NCI-H2081 (cell line): ENCODE measurements at places on chromosomes 6 and 20.

DNA sequence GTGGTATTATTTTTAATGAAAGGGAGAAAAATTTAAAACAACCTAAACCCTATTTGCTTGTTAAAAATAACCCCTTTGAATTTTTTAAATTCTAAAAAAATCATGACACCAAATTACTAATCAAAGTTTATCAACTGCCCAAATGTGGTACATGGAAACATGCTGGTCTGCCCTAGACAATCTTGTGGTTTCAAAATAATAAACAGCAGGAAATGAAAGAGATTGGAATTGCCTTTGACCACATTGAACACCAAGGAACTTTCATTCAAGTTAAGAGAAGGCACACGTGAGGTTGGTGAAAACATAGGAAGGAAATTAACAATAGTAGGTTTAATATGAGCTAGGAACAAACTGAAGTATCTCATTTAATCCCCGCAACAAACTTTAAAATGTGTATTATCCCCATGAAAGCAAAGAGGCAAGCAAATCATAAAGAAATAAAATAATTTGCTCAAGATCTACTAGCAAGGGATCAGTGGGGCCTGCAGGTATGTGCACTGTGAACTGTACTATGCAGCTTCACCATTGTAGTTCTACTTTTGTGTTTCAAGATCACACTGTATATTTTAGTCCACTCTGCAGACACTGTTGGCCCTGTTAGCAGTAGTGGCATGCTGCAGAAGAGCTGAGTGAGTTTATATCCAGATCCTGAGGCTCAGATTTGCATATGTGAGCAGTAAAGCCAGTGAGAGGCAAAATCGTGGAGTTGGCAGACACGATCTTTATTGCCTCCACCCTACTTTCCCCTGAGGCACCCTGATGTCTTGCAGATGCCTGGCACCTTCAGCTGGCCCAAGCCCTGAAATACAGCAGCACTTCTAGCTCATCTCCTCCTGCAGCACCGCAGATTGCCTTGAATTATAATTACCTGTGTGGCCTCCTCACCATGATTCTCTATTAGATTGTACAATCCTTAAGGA lies 157.8 kb upstream of the TENT5A start:
- DNase-seq = no peak

GRCh38 chr6:29967379-29968010 lies 25.2 kb downstream of the HLA-A start:
- peak; percentile 90 for DNase-seq

DNA sequence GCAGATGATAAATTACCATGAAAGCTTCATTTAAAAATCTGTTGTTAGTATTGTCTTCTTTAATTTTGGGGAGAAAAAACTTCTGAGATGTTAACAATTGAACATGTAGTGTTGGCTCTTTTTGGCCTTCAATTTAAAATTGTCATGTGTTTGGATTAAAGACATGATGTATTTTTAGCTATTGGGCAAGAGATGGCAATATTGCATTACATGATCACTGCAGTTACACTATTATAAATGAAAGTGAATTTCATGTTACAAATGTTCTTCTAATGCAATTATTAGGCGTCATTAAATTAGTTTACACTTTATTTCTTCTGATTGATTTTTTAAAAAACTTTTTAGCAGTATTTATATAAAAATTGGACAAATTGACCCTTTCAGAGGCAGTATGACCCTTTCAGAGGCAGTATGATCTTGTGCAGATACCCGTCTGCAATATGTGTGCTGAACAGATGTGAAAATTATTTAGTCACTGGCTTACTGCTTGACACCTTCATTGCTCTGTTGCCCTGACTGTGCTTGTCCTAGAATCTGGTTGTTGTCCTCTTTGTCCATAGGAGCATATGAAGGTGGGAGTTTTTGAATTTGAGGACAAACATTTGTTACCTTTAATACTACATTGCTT lies 25.8 kb downstream of the CDKAL1 start:
- DNase-seq = no peak

DNA sequence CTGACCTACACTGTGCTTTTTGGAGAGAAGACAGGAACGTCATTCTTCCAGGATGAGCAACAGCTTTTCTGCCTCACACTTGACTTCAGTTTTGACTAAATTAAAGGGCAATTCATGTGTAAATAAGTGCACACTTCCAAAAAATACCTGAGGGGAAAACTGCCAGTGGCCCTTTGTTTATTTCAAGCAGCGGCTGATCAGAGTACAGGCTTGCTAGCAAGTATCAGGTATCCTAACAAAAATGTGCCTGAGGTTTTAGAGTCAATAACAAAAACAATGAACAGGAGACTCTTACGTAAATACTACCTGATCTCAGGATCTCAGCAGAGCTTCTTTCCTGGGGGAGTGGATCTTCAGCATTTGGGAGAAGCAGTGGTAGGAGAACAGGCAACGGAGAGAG lies 12.4 kb downstream of the LY86 start:
- DNase-seq = no peak

- peak; percentile 75 for DNase-seq
These were observed 11.0 kb downstream of the TSPYL1 start for GRCh38 chr6:116268589-116269293.

- peak; percentile 88 for DNase-seq
These were observed 78.4 kb downstream of the RNF144B start for GRCh38 chr6:18465410-18466154.

GRCh38 chr6:151630387-151630786 lies 136.6 kb downstream of the CCDC170 start:
- DNase-seq = no peak

GRCh38 chr20:40192529-40192928 lies 496.5 kb downstream of the MAFB start:
- no peak for DNase-seq
